Stimulated activated CD8-positive, alpha-beta memory T cell treated with anti-CD3 and anti-CD28 coated beads, Interleukin-4, amount 100 ng/mL, for 1 hour (primary cell): ENCODE measurements at places on chromosomes 12 and 14.

DNA sequence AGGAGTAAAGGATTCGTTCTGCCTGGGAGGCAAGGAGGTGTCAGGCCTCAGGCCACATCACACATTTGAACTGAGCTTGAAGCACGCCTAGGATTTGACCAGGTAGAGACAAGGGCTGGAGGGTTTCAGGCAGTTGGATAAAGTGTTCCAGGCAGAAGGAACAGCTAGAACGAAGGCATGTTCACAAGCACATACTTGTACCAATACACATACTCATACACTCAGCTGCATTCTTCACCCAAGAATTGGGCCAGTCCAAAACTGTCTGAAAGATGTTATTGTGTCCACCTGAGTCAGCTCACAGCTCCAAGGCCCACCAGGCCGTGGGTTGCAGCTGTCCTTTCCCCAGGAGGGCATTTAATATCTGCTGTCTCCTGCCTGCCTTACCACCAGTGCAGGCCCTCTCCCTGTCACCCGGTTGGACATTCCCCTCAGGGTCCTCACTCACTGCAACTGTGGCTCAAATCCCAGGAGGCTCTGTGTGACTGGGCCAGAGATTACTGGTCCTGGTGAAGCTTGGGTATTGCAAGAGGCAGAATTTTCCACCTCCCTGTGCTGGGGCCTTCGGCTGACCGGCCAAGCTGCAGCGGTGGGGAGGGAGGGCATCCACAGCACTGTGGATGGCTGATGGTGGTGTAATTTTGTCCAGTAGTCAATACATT, 12.8 kb upstream of the AQP2 start:
- DNase-seq = no peak

GRCh38 chr14:25526290-25526689, 476.3 kb upstream of the STXBP6 start:
- no peak for DNase-seq

DNA sequence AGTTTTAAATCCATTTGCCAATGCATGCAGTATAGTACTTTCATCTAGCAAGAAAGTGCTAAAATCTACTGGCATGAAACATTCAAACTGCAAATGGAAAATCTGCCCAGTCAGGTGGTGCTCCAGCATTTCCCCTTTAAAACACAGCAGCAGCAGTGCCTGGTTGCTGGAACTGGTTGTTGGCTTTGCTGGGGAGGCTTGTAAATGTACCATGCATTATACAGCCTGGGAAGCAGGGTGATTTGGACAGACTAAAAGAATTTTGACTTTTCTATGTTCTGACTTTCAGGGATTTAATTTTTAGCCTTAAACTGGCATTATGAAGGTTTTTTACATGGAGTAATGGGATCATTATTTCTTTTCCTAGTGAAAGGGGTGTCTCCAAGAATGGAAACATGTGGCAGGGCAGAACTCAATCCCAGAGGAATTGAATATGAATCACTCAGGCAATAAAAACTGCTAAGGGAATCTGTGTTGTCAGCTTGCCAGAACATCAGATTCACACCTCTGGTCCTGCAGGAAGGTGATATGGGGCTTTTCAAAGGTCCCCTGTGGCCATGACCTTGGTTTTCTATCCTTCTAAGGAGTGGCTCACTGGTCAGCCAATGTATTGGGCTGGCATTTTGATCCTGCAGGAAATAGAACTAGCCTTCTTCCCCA, 9.0 kb upstream of the PAX9 start:
- no peak for DNase-seq

- DNase-seq = no peak
Measured at GRCh38 chr14:73153272-73153671, 17.0 kb downstream of the PSEN1 start.

- no peak for DNase-seq
Measured at GRCh38 chr12:59787610-59788009, 191.8 kb downstream of the SLC16A7 start.

GRCh38 chr14:74875204-74875603, 741 bp downstream of the PROX2 start:
- DNase-seq = no peak

GRCh38 chr14:57848353-57848752, 17.5 kb downstream of the SLC35F4 start:
- DNase-seq = no peak

DNA sequence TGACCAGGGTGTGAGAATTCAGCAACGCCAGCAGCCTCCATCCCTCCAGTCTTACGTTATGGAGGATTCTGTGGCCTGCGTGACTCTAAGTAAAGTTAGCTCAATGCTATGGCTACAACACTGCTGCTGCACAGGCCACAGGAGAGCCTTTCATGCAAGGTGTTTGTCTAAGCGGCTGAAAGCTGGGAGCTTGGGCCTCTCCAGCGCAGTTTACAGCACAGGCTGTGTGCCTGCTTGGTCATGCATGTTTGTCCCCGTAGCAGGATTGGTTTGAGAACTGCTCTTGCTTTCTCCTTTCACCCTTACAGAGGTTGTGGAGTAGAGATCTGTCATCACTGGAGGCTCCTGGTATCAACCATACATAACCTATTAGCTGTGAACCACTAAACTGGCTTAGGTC, 113.1 kb upstream of the TMCC3 start:
- DNase-seq = no peak

GRCh38 chr12:26118308-26118707, 6.5 kb downstream of the BHLHE41 start:
- DNase-seq = no peak

DNA sequence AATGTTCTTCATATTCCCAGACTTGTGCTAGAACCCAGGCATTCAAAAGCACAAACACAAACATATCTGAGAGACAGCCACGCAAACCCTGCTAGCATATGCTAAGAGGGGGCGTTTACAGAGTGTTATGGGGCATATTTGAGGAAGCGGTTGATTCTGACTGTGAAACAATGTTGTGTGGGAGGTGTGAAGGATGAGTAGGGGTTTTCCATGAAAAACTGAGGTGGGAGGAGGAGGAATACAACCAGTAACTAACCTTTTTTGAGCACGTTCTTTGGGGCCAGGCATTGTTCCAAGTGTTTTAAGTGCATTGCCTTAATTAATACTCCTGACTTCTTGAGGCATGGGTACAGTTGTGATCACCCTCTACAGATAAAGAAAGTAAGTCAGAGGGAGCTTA, 499.5 kb downstream of the AACS start:
- no peak for DNase-seq

GRCh38 chr12:57280211-57281062, 29.4 kb upstream of the STAC3 start:
- peak; percentile 39 for DNase-seq

- DNase-seq = no peak
Measured at GRCh38 chr14:22798528-22798927, 16.7 kb downstream of the SLC7A7 start.

- DNase-seq = no peak
Measured at GRCh38 chr14:94392510-94392935, 4.1 kb upstream of the SERPINA1 start.

- DNase-seq = no peak
Measured at GRCh38 chr12:87383680-87384079, 645.5 kb downstream of the C12orf50 start.

DNA sequence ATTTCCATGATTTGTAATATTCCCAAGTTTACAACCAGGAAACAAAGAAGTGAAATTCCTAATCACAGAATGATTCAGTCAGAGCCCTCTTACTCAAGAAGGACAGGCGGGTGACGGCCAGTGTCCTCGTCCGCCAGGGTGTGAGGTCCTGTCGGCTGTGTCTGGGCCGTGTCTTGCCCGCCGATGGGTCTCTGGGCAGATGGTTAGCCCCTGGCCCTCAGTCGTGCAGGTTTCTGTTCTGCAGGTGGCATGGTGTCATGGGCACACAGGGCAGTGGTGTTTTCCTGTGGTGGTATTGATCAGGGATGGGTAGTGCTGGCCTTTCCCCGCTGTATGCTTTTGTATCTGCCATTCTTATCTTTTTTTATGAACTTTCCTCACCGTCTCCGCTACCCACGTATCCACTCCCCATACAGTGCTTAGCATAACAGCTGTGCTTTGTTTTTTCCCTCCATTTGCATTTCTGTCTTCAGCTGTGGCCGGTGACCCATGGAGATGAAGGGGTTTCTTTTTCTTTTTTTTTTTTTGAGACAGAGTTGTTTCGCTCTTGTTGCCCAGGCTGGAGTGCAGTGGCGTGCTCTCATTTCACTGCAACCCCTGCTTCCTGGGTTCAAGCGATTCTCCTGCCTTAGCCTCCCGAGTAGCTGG, 100.7 kb downstream of the TSPAN9 start:
- DNase-seq = no peak

GRCh38 chr12:124756760-124757159, 106.9 kb downstream of the SCARB1 start:
- no peak for DNase-seq

DNA sequence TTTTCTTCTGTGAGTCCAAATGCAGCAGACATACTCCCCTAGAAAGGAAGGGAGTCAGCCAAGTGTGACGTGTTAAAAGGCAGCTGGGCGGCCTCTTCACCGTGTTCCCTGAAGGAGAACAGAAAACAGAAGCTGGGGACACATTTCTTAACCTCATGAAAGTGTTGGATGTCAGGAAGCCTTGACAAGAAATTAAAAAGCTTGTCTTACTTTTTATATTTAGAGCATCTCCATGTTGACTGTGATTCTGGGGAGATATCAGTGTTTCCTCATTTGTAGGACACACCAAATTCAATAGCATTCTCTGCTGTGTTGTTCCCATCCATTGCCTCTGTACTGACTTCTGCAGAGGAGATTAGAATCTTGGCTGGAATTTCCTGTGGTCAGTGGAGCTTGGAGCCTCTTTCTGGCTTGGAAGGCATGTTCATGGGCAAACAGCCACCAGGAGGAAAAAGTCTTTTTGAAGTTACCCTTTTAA, 93.7 kb downstream of the RMST start:
- no peak for DNase-seq

GRCh38 chr14:95320955-95321600, 1.4 kb upstream of the CLMN start:
- no peak for DNase-seq

- DNase-seq = no peak
Measured at GRCh38 chr12:42299392-42300308, 26.2 kb downstream of the ZCRB1 start.

DNA sequence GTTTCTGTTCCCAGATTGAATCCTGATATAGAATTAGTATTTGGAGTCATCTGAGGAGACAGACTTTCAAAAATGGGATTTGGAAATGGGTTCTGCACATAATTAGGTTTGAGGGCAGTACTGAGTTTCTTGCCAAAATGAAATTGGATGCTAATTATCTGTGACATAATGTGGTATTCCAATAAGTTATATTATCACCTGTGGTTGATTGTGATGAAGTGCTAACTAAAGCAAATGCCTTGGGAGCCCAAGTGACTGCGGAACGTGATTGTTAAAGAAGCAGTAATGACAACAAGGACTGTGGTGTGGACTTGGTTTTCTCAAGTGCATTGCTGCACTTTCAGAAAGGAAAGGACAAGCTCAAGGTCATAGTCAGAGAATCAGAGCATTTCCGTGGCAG, 337.0 kb downstream of the IPO8 start:
- DNase-seq = no peak

GRCh38 chr12:31001581-31002360, 71.9 kb upstream of the DDX11 start:
- no peak for DNase-seq

DNA sequence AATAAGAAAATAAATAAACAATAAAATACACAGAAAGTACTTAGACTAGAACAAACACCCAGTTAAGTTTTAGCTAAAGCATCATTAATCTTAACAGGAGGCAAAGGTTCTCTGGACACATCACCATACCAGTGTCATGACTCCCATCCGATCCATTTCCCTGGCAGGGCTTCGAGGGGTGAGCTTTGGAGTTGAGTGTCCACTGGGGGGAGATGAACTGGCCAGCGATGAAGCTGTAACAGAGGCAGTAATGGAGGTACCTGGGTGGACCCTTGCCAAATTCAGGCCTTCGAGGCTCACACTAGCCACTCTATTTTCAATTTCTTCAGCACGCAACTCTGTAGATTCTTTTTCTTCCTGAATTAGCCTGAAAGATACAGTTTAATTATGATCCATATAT, 269.5 kb downstream of the ACSS3 start:
- DNase-seq = no peak

- no peak for DNase-seq
Measured at GRCh38 chr12:42935756-42936155, 346.2 kb upstream of the PRICKLE1 start.

DNA sequence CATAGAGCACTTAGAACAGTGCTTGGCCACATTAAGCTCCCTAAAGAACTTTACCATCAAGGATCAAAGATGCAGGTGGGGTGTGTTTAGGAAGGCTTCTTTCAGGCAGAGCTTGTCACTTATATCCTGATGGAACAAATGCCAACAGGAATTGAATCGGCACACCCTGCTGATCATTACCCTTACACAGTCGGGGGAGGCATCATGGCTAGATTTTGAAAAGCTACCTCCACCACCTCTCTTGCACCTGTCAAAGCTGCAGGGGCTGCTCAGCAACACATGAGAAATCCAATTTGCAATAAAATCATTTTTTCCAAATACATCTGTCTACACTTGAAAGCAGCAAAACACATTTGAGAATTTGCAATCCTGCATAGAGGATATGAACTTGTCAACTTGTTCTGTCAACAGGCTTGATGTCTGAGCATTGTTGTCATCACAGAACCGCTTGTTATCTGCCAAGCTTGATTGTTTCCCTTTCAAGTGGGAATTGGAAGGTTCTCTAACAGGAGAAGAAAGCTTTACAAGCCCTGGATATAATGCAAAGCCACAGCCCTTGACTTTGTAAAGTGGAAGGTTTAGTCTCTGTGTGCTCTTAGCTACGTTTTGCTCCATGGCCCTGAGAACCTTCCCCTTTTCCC, 24.6 kb upstream of the TRIM9 start:
- no peak for DNase-seq

DNA sequence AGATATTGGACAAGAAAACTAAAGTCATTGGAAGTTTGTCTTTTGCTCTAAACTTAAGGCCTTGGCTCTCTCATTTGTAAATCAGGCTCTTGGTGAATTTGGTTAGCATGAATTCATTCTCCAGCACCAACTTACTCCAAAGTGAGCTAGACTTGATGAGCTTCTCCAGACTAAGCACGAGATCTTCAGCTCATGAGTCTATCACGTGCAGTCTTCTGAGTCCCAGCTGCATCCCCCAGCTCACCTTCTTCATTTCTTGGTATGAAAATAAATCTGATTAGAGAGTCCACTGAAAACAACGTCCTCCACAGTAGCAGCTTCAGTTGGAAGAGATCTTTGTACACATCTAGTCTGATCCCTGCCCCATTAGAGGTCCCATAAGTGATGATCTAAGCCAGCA, 52.5 kb upstream of the DDX11 start:
- DNase-seq = no peak

- DNase-seq = no peak
Measured at GRCh38 chr12:58540480-58541299, 379.6 kb downstream of the LRIG3 start.

- DNase-seq = no peak
Measured at GRCh38 chr12:27344246-27344645, 11.6 kb downstream of the BMAL2 start.

- DNase-seq = no peak
Measured at GRCh38 chr14:71507681-71508080, 424.5 kb upstream of the RGS6 start.
